Spleen (tissue), 13 donors: ENCODE measurements at places on chromosomes 12 and 14. TPM values are rescaled to one million over a fixed set of nuclear protein-coding genes. Genes with fewer than 3 reads are reported as not detected.

EML1 gene
- polyA plus RNA-seq: 2.2 TPM

GRCh38 chr14:61527325-61528100 is 167.8 kb upstream of the HIF1A start:
- no peak for DNase-seq

DNA sequence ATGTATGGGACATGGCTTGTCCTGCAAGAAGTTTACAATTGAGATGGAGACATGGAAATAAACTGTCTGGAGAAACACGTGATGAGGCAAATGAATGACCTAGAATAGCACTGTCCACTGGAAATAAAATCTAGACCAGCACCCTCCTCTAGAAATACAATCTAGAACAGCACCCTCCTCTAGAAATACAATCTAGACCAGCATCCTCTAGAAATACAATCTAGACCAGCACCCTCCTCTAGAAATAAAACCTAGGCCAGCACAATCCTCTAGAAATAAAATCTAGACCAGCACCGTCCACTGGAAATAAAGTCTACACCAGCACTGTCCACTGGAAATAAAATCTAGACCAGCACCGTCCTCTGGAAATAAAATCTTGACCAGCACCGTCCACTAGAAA is 69.2 kb upstream of the RFLNA start:
- no peak for DNase-seq

HOXC10 gene
- not detected for polyA plus RNA-seq

SLC4A8 gene
- polyA plus RNA-seq: 1.8 TPM

MAX gene
- 79.6 TPM for polyA plus RNA-seq

DNA sequence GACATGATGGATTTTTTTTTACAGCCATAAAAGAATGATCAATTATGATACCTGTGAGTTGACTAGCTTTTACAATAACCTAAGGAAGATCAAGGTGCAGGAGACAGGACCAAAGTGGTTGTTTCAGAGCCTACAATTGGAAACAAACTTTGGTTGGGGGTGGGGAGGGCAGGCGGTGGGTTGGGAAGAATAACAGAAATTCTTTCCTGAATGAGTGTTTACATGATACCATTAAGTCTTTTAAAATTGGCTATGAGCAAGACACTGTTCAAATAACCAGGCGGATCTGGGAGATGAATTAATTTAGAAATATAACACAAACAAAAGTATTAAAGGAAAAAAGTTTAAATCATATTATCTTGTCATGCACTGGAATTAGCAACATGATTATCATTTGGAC is 7.2 kb downstream of the NFYB start:
- no peak for DNase-seq

GUCY2C gene
- polyA plus RNA-seq: 0.19 TPM

DNA sequence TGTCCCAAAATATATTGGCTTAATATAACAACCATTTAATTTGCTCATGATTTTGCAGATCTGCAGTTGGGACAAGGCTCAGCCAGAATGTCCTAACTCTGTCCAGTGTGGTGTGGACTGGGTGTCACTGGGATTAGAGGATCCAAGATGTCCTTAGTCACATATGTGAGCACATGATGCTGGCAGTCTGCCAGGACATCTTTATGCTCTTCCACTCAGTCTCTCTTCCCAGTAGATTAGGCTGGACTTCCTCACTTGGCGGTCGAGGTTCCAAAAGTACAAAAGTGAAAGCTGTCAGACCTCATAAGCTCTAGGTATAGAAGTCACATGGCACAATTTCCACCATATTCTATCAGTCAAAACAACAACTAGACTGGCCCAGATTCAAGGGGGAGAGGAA is 167.9 kb upstream of the NTF3 start:
- DNase-seq: no peak

DNA sequence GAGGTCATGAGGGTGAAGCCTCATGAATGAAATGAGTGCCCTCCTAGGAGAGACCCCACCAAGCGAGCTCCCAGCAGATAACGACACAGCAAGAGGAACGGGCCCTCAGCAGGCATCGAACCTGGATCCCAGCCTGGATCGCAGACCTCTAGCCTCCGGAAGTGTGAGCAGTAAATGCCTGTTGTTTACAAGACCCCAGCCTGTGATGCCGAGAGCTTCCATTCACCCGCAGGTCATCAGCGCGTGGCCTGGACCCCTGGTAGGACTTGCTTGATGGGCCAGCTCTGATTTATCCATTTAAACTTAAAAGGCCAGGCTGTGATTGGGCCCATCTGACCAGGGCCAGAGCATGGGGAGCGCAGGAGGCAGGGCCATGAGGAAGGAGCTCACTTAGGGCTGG is 7.0 kb downstream of the TMEM179 start:
- peak; percentile 45 for DNase-seq

DNA sequence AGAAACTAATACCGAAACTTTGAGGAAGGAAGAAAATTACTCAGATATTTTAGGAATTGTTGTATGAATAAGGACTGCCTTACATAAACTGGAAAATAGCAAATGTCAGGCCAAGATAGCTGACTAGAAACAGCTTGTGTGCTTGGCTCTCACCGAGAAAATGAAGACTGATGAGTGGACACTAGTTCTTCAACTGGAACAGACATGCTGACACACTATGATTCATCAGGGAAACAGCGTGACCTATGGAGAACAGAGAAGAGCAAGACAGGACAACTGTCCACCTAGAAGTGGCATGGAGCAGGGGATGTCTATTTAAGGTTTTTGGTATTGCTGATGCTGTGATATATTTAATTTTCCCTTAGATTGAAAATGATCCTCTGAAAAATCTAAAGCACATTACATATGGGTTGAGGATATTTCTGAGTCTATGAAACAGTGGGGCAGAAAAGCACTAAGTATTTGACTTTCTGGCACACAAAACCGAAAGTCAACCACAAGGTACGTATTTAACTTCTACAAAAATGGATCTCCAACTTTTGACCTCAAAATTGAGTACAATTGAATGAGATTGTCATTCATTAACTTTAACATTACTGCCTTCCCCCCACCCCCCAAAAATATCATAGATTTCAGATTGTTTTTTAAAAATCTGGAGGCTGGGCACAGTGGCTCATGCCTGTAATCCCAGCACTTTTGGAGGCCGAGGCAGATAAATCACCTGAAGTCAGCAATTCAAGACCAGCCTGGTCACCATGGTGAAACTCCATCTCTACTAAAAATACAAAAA is 863.2 kb downstream of the LRFN5 start:
- DNase-seq: no peak

BCL11B gene
- 1.4 TPM for polyA plus RNA-seq

IFNG-AS1 gene
- 1.5 TPM for polyA plus RNA-seq

ZNF605 gene
- polyA plus RNA-seq: 1.9 TPM

- DNase-seq: no peak
Observed at GRCh38 chr12:102876883-102877282, 40.2 kb downstream of the PAH start.

DNA sequence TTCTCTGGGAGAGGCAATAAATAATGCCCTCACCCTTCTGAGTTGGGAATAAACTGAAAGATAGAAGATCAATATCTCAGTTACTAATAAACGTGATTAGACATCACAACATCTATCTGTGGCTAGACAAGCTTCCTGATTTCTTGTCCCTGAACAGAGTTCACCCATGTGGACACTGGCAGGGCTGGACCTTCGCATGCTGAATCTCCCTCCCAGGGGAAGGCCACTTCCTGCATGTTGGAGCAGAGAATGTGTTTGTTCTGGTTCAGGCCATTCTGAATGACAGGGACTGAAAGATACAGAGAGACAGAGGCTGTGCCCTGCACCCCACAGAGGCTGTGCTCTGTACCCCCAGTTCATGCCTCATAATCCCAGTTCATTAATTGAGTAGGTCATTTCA is 132.6 kb downstream of the SLC38A1 start:
- DNase-seq: no peak

DNA sequence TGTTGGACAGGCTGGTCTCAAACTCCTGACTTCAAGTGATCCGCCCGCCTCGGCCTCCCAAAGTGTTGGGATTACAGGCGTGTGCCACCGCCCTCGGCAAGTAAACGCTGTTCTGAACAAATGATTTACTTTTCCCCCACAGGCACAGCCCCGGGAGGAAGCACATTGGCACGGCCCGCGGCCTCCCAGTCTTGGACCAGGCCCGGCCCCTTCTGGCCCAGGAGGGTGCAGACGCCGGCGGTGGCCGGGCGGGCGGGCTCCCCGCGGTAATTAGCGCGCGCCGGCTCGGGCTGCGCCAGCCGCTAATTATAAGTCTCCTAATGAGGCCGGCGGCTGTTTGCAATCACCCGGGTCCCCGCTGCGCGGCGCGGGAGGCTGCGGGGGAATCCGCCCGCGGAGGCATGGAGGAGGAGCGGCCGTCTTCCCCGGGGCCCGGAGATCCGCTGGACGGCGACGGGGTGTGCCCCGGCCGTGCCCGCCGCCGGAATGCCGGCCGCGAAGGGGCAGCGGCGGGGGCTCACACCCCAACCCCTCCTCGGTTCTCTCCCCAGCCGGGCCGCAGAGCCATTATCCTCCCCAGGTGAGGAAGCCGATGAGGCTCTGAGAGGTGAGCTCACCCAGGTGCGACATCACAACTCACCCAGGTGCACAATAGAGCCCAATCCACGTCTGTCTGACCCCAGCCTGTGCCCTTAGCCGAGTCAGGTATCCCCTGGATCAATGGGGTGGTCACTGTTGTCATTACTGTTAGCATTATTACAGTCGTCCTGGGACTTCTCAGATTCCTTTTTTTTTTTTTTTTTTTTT is 3.3 kb upstream of the POP5 start:
- peak; percentile 86 for DNase-seq

MBIP gene
- 13.2 TPM for polyA plus RNA-seq

DNA sequence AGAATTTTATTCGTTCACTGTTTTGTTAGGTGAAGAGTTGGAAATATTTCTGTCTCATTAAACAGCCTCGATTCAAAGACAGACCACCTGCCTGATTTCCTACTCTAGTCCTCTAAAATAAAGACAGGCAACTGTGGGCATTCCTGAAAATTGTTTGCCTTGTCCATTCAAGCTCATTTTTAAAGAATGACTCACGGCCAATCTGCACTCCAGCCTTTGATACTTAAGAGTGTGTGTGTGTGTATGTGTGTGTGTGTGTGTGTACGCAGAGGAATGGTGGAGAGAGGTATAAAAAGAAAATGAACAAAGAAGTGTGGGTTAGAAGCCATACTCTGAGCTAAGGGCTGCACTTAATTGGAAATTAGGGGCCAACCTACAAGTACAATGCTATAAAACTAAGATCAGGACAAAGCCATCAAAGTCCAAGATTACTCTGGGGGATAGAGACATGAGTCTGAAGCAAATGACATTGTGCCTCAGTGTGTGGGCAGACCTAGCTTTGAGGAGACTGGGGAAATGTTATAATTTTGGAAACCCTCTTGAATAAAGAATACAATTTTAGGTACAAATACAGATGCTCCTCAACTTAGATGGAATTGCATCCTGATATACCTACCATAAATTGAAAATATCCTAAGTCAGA is 45.6 kb upstream of the SOCS2 start:
- DNase-seq: no peak

GRCh38 chr14:69068744-69069421 is 84.0 kb downstream of the DCAF5 start:
- no peak for DNase-seq

- peak; percentile 53 for DNase-seq
Observed at GRCh38 chr14:101200650-101201516, 297.4 kb upstream of the RTL1 start.

CD27 gene
- polyA plus RNA-seq: 128 TPM
